Activated T-cell treated with anti-CD3 and anti-CD28 coated beads, Interleukin-2, amount 50 U/mL, for 72 hours (primary cell): ENCODE measurements at places on chromosomes 11 and 22. TPM values are rescaled to one million over a fixed set of nuclear protein-coding genes. Genes with fewer than 3 reads are reported as not detected.

GRCh38 chr11:38577769-38578168, 1979.7 kb upstream of the RAG2 start:
- no peak for DNase-seq

DNA sequence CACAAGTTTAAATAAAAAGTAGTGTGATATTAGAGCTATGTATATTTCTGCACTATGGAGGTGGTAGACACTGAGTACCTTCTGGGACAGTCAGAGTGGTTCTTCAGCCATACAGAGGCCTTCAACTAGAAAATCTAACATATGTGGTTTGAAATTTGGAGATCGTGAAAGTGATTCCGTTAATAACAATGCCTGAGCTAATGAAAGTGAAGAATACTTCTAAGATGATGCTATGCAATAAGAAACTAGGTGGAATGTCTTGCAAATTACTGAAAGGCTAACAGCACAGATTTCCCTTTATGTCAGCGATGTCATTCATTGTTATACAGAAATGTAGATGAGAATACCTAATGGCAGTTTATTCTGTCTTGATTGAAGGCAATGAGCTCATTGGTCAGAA, 1984.7 kb upstream of the RAG2 start:
- DNase-seq: no peak

DNA sequence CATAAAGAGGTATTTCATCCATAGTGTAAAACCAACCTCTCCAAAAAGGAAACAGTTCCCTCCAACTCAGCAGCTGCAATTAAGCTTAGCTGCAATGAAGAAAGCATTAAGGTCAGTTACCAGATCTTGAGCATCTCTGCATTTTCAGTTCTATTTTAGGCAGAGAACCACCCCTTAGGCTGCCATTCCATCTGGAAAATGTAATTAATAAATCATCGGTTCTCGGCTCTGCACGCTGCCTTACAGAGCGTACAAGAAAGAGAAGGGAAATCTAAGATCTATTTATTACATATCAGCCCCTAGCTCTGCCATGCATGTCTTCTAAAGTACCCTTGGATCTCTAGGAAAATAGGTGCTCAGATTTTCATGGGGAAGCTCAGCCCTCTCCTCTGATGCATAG, 71.5 kb downstream of the RCN1 start:
- DNase-seq: no peak

GRCh38 chr11:2317354-2318050, 15.7 kb downstream of the TSPAN32 start:
- DNase-seq: no peak

- DNase-seq: peak; percentile 53
Measured at GRCh38 chr22:46070803-46071450, 79.4 kb upstream of the PPARA start.

- DNase-seq: no peak
Measured at GRCh38 chr11:13298765-13299164, 21.2 kb downstream of the BMAL1 start.

- DNase-seq: no peak
Measured at GRCh38 chr11:75478783-75479596, 46.0 kb upstream of the KLHL35 start.

GRCh38 chr11:115184901-115185300, 319.3 kb downstream of the CADM1 start:
- DNase-seq: no peak

DNA sequence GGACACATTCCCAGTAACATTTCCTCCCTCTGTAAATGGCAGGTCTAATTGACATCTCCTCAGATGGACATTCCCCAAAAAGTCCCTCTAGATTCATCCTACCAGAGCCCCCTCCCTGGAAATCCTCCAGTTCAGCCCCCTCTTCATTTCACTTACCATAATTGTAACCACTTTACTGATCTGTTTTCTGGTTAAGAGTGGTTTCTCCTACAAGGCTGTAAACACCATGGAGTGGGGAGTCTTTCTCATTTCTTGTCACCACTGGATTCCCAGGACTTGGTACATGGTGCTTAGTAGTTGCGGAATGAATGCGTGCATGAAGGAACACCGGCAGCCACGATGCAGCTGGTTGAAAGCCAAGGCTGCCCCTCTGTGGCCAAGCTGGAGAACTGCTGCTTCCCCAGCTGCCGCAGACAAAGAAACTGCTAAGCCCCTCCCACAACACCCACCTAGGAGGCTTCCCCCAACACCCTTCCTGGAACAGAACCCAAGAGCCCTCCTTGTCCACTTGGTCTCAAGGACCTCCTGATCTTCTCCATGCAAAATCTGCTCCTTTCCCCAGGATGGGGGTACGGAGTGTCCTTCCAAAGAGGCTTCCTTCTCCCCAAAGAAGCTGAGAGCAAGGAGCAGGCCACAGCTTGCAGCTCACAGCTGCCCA, 18.6 kb upstream of the SCARF2 start:
- DNase-seq: peak; percentile 76

- no peak for DNase-seq
Measured at GRCh38 chr11:73209892-73210291, 8.2 kb upstream of the P2RY2 start.

DNA sequence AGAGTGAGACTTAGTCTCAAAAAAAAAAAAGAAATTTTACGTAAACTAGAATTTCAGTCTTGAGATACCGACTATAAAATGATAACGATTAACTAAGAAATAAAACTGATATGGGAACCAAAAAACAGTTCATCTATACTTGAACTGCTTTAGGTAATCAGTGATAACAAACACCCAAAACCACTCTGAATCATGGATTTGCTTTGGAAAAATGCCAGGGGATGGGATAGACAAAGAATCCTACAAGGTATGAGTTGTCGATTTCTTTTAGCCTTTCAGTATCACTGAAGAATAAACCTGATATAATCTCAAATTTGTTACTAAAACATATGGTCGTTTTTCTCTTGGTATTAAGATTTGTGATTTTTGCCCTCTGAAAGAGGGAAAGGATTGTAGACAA, 13.7 kb downstream of the CSTF3 start:
- DNase-seq: no peak

DNA sequence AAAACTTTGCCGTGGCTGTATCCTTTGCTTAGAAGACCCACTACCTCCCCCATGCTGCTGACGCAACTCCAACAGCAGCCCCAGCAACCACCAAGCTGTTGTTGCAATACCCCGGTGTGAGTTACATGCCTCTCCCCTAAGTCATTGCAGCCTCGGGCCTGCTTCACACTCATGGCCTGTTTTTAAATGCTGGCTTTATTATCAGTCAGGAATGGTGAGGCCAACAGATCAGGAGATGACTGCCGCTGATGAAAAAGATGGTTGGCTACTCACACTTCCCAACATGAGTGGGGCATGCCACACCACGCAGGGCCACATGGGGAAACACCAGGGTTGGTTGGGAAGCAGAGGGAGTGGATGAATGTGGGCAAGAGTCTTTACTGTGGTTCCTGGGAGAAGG, 171.5 kb upstream of the SYT13 start:
- DNase-seq: no peak

DNA sequence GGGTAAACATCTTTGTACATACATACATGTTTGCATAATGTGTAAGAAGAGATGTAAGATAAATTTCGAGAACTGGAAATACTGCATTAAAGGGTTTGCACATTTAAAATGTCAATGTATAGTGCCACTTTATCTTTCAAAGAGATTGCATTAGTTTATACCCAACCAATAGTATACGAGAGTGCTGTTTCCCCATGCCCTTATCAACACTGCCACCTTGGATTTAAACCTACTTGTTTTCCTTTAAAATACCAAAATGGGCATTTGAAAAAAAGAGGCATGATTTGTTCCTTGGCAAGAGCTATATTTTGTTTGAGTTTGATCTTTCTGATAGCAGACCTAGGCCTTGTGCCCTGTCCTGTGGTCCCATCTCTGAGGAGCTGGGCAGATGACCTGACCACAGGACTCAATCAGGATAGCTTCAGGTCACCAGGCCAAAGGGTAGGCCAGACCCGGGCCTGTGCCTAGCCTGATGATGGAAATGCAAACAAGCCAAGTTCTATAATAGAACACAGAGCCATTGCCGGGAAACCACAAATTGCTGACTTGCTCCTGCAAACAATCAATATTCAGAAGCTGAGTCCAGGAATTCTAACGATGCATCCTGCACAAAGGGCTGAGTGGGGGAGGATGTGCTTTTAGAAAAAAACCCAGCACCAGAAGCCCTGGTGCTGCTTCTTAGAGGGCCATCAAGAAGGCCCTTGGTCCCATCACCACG, 16.9 kb upstream of the ALG8 start:
- DNase-seq: no peak

GRCh38 chr22:25666308-25666707, 75.7 kb upstream of the MYO18B start:
- no peak for DNase-seq

DNA sequence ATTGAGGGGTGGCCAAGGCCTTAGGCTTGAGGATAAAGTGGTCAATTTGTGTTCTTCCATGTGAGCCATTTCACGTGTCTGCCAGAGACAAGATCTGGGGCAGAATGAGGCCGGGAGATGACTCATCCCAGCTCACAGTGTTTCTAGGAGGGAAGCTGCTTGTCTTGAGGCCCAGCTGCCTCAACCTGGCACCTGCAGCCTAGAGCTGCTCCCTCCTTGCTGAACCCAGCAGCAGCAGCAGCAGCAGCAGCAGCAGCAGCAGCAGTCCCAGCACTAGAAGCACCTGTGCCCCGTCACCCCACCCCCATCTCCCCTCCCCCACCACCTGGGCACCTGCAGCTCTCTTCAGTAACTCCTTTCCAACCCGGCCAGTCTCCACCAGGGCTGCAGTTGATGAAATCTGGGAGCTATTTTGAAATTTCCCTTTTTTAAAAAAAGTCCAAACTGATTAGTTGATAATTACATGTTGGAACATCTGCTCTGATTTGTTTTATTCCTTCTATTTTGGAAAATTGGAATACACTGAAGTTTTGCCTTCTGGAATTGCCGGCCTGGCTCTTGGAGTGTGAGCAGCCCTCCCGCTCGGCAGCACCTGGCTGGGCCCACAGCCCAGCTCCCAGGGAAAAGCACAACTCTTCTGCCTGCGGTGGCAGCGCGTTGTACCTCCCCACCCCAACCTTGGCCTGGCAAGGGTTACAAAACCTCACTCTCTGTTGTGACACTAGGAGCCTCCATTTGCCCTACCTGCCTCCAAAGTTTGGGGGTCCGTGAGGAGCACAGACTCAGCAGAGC, 143.5 kb downstream of the NXPE2 start:
- no peak for DNase-seq

The C11orf91 gene
- not detected for total RNA-seq

The SLC5A1 gene
- not detected for total RNA-seq
